ENCODE measurements at places on chromosomes 2 and 18.

DNA sequence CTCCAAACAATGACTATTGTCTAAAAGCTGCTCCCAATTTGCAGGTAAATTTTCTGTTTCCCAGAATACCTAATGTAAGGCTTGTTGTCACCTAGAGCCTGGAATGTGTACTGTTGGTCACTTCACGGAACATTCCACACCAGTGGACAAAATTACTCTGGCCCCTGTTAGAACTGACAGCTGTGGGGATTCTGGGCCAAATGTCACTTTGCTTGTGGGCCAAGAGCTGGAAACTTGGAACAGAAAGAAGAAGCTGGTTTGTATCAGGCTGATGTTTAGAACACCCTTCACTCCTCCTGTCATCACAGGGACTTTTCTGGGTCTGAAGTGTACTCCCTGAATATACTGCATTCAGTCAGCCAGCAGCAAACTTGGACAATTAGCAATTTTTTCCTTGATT, 495.6 kb upstream of the SYT4 start:
- no peak for DNase-seq

- peak; percentile 87 for DNase-seq
Measured at GRCh38 chr2:135004005-135004746, 43.1 kb downstream of the MAP3K19 start.

DNA sequence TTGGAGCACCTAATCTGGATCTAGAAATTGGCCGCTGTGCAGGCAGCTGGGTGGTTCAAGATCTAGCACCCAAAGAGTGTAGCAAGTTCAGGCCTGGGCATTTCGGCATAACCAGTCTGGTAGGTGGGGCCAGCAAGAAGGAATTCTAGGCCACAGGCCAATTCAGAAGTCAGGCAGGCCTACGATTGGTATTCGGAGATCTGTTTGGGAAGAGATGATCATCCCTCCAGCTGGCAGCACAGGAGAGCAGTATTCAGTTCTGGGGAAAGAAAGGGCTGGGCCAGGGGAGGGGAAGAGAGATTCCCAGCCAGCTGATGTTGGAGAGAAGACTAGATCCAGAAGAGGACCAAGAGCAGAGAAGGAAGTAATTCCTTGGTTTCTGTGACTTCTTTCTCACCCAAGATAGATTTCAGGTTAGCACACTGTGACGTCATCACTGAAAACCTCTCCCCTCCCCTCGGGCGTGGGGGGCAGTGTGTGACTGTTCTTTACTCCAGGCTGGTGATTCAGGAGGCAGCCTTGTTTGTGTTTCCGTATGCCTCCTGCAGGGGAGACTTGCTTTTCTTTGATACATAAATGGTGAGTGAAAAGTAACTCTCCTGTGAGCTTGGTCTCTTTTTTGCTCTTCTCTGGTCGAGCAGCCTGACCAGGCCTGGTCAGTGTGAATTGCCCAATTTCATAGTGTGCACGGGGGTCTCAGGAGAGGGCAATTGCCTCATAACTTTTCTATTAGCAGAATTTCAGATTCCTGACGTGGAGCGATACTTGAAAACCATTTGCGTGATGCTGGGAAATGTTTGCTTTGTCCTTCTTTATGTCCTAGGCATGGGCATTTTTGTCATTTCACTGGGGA, 61.1 kb downstream of the MEIS1 start:
- DNase-seq, result peak; percentile 91

GRCh38 chr2:28300485-28301341, 91.9 kb upstream of the FOSL2 start:
- DNase-seq, result peak; percentile 54

- DNase-seq, result no peak
Measured at GRCh38 chr18:50961974-50962373, 5.9 kb upstream of the ELAC1 start.

DNA sequence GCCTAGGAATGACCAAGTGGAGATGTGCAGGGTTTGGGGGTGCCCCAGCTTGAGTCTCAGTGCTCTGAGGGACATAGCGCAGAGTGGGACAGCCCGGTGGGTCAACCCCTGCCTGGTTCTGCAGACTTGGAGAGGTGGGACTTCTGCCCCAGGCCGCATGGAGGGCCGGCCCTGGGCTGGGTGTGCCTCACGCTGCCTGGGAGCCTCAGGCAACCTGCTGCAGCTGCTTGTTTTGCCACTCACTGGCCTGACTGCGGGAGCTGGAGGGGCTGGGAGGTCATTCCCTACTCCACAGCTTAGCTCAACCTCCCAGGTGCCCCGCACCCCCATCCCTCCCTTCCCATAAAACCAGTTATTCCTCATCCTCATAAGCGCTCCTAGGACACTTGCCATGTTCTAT, 33.1 kb downstream of the ODC1 start:
- DNase-seq, result no peak

GRCh38 chr18:3839581-3839981, 389.6 kb downstream of the TGIF1 start:
- no peak for DNase-seq

GRCh38 chr2:155733091-155733853, 599.2 kb downstream of the NR4A2 start:
- DNase-seq, result no peak

GRCh38 chr2:86747711-86748639, 27.9 kb downstream of the RMND5A start:
- DNase-seq, result peak; percentile 79

DNA sequence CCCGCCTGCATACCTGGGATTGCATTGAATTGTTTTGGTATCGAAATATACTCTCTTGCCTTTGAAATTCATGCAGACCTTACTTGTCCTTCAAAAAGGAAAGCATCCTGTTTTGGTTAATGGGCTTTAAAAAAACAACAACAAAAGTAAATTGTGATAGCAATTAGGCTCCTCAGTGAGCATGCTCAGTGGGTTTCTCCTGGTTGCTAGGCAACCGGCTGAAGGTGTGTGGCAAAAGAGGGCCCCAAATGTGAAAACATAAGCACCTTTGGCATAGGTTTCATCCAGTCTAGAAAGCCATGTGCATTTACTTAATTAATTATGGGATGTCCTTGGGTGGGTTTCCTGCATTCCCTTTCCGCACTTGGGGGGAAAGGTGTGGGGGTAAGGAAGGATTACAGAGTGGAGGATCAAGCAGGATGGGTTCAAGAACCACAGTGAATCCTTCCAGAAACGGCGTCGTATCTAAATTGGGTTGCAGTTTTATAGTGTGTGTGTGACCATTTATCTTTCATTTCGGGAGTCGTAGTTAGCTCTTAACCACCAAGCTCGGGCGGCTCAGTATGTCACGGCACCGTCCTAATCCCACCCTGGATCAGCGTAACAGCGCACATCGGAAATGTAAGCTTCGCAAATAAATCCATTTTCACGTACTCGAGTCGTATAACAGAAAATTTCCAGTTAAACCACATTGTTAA, 274.9 kb upstream of the TCF4 start:
- DNase-seq, result no peak
